T-helper 2 cell treated with Interferon-gamma antibody and Interleukin-4, amounts not matched to agents 5 μg/mL and 100 μg/mL, for 36 hours (primary cell): ENCODE measurements at places on chromosomes 1 and 21.
A peak's percentile ranks its signal among the peaks of the same experiment; 100 is the strongest.

DNA sequence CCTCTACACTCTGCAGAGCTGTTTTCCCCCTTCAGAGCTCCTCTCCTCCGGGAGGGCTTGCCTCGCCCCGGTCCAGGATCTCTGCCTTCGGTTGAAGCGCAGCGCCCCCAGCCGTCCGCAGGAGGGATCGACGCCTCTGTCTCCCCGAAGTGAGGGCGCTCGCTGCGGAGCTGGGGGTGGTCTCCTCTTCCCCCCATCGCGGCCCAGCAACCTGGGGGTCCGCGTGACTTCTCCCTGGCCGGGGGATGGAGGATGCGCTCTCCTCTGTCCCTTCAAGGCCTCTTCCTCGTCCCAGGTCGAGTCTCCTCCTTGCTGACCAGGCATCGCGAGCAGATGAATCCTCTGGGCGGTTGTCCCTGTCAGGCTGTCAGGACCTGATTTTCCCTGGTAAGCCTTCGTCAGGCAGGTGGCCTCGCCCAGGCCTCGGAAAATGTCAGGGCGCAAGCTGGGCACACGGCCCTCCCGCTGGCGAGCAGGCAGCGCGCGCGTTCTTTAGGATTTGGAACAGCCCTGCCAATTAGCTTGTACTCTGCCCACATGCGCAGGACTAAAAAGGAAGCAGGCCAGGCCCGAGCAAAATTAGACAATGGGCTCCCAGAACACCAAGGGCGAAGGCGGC lies 90.5 kb downstream of the EDEM3 start:
- peaks cover 8% of the 10 kb centered on the region for H3K4me1 ChIP-seq
- DNase-seq, result peak; percentile 32
- peak overlapping the region; percentile 53 for H3K4me3 ChIP-seq
- no peaks in the 10 kb centered on the region for H3K36me3 ChIP-seq
- peaks cover 24% of the 10 kb centered on the region for H3K27me3 ChIP-seq
- no peak overlapping the region for H3K27ac ChIP-seq

DNA sequence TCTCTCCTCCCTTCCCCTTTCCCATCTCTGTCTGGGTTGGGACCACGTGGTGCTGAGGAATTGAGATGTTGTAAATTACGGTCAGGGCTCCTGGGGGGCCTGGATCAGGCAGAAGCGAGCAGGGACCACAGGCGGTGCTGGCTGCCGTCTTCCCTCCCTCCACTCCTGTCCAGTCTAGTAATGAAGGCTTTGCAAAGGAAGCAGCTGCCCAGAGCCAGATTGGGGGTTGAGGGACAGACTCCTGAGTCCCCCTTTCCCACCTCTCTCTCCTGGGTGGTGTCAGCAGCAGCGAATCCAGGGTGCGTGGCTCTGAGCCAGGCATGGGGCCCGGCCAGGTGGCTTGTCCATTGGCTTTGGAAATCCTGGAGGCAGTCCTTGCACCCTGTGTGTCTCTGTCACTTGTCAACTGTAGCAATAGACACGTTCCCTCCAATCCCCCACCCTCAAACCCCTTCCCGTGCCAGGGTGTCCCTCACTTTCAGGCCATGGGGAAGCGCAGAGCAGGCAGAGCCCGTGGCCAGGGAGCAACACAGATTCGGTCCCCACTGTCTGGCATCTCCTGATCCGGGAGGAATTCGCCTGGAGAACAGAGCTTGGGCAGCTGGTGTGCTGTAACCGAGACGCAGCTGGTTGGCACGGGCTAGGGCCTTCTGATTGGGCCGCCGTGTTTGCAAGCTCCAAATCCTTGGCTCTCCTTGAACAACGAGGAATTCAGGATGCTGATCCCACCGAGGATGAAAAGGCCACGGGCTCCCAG lies 64.8 kb upstream of the WNT4 start:
- no peak overlapping the region for H3K4me3 ChIP-seq
- DNase-seq, result no peak
- no peaks in the 10 kb centered on the region for H3K36me3 ChIP-seq
- no peaks in the 10 kb centered on the region for H3K4me1 ChIP-seq

DNA sequence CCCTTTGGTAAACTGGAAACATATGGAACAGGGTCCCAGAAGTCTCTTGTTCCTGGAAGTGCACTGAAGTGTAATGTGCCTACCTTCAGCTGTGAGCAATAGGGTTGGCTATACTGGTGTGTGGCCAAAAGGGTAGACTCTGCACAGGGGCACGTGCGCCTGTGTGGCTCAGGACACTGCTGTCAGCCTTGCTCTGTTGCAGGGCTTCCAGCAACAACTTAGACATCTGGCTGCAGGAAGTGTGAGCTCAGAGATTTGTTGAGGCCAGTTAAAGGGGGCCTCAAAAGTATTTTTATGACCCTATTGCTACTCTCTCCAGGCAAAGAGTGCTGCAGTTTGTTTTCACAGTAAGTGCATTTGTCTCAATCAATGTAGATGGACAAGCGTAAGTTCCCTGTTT lies 7.5 kb downstream of the CTPS1 start:
- no peak for DNase-seq
- no peak overlapping the region for H3K27ac ChIP-seq
- H3K4me1 ChIP-seq, result peaks cover 19% of the 10 kb centered on the region
- H3K4me3 ChIP-seq, result no peak overlapping the region
- no peaks in the 10 kb centered on the region for H3K27me3 ChIP-seq

GRCh38 chr1:102572637-102573036 lies 535.7 kb downstream of the COL11A1 start:
- no peak overlapping the region for H3K4me3 ChIP-seq
- H3K36me3 ChIP-seq, result no peaks in the 10 kb centered on the region
- H3K4me1 ChIP-seq, result no peaks in the 10 kb centered on the region

DNA sequence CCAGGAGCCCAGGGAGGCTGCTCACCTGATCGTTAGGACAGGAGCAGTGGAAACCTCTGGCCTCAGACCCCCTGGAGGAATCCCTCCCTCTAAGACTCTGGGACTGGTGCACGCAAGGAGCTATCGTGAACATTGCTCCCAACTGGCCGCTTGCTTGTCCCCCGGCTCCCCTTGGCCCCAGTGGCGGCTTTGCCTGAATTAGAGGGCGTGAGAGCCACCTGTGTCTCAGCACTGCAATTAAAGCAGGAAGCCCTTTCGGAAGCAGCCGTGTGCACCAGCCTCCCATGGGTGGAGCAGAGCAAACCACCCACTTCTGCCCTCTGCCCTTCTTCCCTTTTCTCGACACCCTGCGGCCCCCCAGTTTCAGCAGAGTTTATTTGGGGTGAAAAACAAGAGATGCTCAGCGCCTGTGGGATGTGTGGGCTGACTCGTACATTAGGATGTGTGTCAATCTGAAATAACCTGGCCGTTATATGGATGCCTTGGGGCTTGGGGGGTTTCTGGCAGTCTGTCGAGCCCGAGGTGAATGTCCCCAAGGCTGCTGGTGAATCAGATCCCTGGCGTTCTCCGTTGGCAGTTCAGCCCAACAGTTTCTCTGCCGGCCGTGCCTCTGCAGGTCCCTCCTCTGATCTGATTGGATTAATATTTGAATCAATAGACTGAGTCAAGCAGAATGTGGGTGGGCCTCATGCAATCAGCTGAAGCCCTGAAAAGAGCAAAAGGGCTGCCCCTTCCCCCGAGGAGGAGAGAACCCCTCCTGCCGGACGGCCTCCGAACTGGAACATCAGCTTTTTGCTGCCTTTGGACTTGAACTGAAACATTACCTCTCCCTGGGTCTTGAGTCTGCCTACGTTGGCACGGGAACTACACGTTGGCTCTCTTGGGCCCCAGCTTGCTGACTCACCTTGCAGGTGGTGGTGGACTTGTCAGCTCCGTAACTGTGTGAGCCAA lies 7.3 kb upstream of the UMODL1 start:
- DNase-seq, result peak; percentile 55
- peaks cover 3% of the 10 kb centered on the region for H3K36me3 ChIP-seq
- peaks cover 47% of the 10 kb centered on the region for H3K4me1 ChIP-seq
- H3K4me3 ChIP-seq, result peak overlapping the region; percentile 89

DNA sequence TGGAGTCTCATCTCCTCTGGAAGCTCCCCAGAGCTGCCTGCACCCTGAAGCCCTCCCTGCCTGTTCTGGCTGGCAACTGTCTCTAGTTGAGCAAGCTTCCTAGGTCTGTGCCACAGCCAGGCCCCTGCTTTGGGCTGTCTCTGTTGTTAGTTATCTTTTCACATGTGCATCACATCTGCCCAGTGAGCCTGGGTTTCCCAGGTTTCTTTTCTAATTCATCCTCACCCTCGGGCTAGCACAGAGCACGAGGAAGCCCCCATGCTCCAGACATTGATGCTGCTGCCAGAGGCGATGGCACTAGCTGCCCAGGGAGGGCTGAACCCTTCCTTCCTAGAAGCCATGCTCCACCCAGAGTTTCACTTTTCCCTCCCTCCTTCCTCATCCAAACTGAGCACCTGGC lies 27.2 kb downstream of the RASSF5 start:
- no peaks in the 10 kb centered on the region for H3K36me3 ChIP-seq
- no peaks in the 10 kb centered on the region for H3K27me3 ChIP-seq
- H3K27ac ChIP-seq, result no peak overlapping the region
- no peak for DNase-seq

GRCh38 chr1:42745851-42746250 lies 5.8 kb upstream of the CLDN19 start:
- H3K4me3 ChIP-seq, result no peak overlapping the region
- H3K4me1 ChIP-seq, result no peaks in the 10 kb centered on the region
- H3K27me3 ChIP-seq, result no peaks in the 10 kb centered on the region
- H3K27ac ChIP-seq, result no peak overlapping the region

DNA sequence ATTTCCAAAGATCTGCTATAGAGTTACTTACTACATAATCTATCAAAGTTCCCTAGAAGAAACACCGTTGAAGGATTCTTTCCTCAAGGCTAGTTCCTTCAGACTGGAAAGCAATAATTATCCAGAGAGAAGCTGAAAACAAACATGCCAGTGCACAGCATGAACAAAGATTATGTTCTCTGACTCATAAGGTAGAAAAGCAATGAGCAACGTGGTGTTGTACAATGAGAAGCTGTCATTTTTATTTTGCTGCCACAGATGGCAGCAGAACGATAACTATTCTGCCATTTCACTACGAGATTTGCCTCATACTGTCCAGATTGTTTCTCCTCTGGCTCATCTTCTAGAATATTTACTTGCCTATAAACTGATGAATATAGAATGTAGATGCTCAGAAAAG lies 10.7 kb downstream of the EXTL2 start:
- no peak overlapping the region for H3K4me3 ChIP-seq
- H3K27ac ChIP-seq, result no peak overlapping the region
- H3K4me1 ChIP-seq, result peaks cover 2% of the 10 kb centered on the region
- H3K27me3 ChIP-seq, result no peaks in the 10 kb centered on the region
- no peak for DNase-seq

DNA sequence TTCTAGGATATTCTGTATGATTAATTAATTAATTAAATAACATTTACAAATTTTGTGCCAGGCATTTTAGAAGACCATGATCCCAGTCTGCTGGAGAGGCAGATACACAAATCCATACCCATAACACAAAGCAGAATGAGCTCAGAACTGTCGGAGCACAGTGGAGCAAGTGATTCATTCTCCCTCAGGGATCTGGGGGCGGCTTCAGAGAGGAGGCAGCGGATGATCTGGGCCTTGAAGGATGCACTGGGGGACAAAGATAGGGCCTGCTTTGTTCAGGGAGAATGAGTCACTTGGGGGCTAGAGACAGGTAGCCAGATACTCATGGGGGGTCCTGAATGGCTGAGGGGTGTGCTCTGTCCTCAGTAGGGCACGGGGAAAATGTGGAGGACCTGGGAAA lies 50.9 kb upstream of the TRABD2B start:
- H3K4me3 ChIP-seq, result no peak overlapping the region
- H3K36me3 ChIP-seq, result no peaks in the 10 kb centered on the region
- H3K27me3 ChIP-seq, result no peaks in the 10 kb centered on the region

- H3K4me3 ChIP-seq, result no peak overlapping the region
- H3K27ac ChIP-seq, result no peak overlapping the region
- DNase-seq, result no peak
- H3K27me3 ChIP-seq, result no peaks in the 10 kb centered on the region
- H3K36me3 ChIP-seq, result no peaks in the 10 kb centered on the region
These were observed 375.3 kb downstream of the USH2A start for GRCh38 chr1:216047811-216048572.

DNA sequence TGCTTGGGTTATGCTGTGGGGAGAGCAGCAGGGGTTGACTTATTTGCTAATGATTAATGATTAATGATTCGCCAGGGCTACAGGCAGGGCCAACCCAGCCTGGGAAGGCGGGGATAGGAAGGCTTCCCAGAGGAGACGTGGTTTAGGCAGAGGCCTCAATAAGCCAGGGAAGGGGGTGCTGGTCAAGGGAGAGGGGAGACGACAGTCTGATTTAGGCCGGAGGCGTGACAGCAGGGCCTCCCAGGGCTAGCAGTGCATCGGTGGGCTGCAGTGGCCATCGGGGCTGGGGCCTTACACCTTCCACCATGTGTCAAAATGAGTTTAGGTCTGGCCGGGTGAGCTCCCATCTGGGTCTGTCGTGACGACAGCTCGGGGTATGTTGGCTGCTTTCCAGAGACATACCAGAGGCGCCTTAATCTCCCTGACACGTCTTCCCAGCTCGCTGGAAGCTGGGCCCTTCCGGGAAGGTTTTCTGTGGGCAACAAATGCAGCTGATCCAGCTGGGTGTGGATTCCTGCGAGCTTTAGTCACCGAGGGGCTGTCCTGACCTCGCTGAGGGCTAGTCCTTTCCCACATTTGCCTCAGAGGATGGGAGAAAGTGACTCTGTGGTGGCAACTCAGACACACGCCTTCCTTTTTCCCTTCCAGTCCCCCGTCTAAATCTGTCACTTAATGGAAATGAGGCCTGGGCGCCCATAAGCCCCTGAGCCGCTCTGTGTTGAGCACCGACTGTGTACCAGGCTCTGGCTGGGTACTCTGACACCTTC lies 3.7 kb upstream of the SLC1A7 start:
- DNase-seq, result no peak
- no peaks in the 10 kb centered on the region for H3K4me1 ChIP-seq
- H3K4me3 ChIP-seq, result no peak overlapping the region
- H3K36me3 ChIP-seq, result no peaks in the 10 kb centered on the region

DNA sequence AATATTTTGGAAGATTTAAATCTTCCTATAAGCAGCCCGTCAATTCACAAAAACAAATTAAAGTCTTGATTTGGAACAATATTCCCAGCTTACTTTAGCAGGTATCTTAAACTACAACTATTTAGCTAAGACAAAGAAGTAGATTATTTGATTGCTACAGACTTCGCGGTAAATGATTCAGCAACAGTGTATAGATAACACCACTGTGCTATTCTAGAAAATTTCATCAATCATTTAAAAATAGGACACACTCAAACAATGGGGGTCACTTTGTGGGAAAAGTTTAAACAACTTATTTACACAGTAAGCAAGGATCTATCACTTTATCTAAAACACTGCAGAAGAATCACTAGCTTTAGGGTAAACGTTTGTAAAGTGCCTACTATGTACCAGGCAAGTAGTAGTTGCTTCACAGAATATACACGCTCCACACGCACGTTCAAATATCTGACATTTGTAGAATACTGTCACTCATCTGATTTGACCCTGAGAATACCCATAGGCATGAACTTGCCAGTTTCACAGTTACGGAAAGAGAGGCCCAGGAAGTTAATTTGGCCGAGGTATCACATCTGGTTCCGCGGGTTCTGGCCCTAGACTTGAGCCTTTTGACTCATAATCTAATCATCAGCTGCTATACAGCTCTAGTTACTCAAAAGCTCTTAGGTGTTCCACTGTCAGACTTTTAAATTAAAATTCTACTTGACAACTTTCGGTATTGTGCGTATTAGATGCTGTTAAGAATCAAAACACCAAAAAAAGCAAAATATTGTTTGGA lies 876 bp downstream of the DENND2C start:
- H3K36me3 ChIP-seq, result no peaks in the 10 kb centered on the region
- no peaks in the 10 kb centered on the region for H3K4me1 ChIP-seq
- peaks cover 42% of the 10 kb centered on the region for H3K27me3 ChIP-seq
- no peak overlapping the region for H3K27ac ChIP-seq
- no peak for DNase-seq

GRCh38 chr1:81007024-81007423 lies 793.7 kb upstream of the ADGRL2 start:
- H3K4me1 ChIP-seq, result no peaks in the 10 kb centered on the region
- H3K27me3 ChIP-seq, result no peaks in the 10 kb centered on the region
- no peak overlapping the region for H3K4me3 ChIP-seq
- no peaks in the 10 kb centered on the region for H3K36me3 ChIP-seq
- H3K27ac ChIP-seq, result no peak overlapping the region
- no peak for DNase-seq
